ENCODE measurements at places on chromosomes 2 and 18.

- no peak for DNase-seq
These were observed 69.4 kb upstream of the SMAD7 start for GRCh38 chr18:49020129-49020528.

DNA sequence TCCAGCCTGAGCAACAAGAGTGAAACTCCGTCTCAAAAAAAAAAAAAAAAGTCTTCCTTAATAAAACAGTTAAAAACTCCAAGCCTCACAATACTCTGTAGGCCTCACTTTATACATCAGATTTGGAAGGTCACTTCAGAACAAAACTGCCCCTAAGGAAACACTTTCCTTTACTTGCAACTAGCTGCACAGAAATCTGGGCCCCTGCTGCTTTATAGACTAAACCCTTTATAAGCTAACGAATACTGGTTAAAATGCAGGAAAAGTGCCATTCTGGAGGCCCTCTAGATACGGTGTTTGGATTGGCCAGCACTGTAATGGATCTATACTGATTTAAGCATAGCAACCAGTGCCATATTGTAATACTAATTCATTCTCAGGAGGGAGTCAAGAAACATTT is 1.5 kb downstream of the ABHD1 start:
- DNase-seq: no peak

GRCh38 chr2:42908518-42909200 is 116.3 kb upstream of the HAAO start:
- no peak for DNase-seq

DNA sequence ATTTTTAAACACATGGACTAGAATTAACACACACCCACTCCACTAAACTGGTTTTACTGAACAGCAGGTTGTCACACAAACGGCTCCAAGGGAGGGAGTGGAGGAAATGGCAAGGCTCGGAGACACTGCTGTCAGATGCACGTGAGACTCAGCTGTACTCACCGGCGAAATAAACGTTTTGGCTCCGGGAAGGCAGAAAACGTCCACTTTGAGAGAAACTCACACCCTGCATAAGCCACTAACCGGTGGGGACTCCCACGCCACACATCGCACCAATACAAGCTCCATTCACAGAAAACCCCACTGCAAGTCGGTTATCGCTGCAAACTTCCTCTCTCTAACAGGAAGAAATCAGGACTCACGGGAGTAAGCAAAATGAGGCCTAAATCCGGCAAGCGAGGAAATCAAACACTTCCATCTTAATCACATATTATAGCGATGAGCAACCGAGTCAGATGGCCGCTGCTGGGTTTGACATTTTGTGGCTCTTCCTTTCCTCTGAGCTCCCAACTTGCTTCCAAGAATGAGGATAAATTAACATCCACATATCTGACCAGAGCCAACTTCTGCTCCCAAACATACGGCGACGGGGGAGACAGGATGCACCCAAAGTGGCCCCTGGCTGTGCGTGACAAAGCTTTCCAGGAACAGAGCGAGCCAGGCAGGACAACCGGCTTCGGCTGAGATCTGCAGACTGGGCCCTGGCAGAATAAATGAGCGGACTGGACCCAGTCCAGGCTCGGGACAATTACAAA is 63.5 kb downstream of the HDAC4 start:
- no peak for DNase-seq

- DNase-seq: no peak
These were observed 59.4 kb upstream of the SH3RF3 start for GRCh38 chr2:109069331-109070194.

DNA sequence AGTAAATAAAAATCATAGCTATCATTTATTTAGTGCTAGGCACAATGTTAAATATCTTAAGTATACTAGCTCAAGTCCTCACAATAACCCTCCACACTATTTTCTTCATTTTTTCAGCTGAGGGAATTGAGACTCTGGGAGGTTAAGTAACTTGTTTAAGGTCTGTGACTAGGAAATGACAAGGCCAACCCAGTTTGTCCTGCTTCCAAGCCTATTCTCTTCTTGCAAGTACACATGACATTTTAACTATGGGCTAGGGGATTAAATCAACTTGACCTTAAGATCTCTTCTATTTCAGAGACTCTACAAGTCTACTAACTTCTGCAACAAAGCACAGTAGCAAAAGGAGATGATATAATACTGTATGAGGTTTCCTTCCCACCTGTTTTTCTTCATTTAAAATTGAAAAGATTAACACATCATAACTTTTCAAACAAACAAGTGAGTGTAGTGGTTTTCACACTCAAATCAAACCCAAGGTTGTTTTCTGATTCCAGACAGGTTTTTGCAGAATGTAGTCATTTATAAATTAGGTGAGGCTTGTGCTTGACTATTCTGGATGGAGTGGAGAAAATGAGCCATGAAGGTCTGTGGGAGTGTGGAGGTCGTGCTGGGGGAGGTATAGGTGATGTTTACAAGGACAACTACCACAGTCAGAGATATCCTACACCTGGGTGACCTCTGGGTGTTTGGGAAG is 57.0 kb downstream of the CD28 start:
- no peak for DNase-seq

DNA sequence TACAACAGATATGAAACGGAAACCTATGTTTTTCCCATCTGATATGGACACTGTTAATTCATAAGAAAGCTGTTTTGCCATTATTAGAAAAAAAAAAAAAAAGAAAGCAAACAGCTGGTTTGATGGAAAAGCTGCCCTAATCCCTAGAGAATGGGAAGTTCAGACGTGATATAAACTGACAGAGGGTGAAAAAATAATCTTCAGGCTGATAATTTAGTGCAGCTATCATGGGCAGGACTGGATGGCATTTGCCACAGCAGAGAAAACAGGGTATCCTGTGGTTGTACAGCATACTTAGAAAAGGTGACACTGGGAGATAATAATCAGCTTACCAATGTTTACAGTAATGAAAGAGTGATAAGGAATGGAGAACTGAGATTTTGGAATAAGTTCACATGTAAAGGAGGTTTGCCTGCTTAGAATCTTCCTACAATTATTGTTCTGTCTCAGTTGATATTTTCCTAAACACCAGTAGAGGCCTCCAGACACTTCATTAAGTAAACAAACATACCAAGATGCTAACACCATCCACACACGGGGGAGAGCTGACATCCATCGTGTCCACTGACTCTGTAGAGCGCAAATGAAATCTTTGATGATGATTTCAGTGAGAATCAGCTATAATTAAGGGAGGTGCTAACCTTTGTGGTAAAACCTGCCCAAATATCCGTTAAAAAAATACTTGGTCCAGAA is 211.6 kb upstream of the MMADHC start:
- no peak for DNase-seq

DNA sequence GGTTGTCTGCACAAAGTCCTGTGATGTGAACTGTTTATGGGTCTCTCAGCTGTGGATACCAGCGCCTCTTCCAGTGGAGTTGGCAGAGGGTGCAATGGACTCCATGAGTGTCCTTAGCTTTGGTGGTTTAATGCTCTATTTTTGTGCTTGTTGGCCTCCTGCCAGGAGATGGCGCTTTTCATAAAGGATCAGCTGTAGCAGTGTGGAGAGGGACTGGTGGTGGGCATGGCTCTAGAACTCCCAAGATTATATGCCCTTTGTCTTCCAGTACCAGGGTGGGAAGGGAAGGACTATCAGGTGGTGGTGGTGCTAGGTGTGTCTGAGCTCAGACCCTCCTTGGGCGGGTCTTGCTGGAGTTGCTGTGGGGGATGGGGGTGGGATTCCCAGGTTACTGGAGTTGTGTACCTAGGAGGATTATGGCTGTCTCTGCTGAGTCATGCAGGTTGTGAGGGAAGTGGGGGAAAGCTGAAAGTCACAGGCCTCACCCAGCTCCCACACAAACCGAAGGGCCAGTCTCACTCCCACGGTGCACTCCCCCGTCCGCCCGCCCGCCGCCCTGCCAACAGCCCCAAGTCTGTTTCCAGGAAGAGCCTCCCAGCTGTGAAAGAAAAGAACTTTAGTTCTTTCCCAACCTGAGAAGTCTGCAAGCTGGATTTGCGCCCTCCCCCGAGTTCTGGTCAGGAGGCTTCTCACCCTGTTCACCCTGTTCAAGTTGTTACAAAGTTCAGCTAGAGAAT is 108.1 kb downstream of the MARCO start:
- DNase-seq: no peak

GRCh38 chr2:236882930-236883329 is 202.8 kb upstream of the COPS8 start:
- DNase-seq: no peak

DNA sequence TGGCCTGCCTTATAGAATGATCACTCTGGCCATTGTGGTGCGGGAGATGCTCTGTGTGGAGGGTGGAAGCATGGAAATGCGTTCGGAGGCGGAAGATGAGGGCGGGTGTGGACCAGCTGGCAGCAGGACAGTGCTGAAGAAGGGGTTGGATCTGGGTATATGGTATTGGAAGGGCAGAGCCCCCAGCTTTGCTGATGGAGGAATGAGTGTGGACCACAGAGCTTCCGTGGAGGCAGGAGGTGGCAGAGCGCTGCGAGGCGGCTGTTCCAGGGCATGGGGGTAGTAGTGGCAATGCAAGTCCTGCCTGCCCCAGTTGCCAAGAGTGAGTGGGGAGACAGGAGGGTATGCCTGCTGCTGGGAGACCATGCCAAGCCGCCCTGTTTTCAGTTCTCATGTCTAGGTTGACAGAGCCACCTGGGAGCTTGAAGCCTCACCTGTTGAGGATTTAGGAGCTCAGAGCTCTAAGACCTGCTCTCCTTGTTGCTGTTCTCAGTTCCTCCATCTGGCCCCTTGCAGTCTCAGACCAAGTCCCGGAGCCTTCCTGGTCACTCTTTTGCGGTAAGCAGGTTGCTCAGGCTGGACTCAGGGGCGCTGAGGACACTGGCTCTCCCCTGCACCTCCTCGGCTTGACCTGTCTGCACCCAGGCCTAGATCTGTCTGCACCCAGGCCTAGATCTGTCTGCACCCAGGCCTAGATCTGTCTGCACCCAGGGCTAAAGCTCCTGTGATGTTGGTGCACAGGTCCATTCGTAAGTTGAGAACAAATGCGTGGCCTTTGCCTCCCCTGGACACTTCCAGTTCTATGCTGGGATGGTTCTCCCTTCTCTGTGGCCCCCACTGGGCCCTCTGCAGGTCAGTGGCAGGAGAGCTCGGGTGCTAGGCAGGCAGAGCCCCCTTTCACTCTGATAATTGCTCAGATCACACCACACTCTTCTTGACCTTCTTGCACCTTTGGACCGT is 290.5 kb upstream of the HS6ST1 start:
- no peak for DNase-seq

GRCh38 chr2:51695531-51695930 is 663.6 kb upstream of the NRXN1 start:
- DNase-seq: no peak

GRCh38 chr18:23412351-23412964 is 40.6 kb upstream of the RIOK3 start:
- no peak for DNase-seq

DNA sequence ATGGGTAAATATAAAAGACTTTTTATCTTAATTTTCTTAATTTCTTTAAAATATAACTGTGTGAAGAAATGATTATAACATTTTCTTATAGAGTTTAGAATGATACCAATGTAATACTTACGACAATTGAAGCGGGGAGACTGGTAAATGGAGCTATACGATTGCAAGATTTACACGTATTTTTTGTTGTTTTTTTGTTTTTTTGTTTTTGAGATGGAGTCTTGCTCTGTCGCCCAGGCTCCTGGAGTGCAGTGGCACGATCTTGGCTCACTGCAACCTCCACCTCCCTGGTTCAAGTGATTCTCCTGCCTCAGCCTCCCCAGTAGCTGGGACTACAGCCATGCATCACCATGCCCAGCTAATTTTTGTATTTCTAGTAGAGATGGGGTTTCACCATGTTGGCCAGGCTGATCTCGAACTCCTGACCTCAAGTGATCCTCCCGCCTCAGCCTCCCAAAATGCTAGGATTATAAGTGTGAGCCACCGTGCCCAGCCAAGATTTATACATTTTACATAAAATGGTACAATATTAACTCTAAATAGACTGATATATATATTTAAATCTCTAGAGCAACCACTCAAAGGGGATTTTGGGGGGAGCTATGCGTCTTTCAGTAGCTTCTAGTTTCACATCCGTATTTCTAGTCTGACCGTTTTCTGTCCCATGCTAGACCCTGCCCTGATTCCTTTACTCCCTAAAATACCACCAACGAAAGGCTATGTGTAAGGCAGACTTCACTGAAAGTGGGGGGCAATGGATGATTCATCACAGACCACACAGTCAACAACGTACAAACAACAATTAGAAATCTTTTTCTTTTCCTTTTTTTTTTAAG is 28.2 kb upstream of the ATG16L1 start:
- no peak for DNase-seq

DNA sequence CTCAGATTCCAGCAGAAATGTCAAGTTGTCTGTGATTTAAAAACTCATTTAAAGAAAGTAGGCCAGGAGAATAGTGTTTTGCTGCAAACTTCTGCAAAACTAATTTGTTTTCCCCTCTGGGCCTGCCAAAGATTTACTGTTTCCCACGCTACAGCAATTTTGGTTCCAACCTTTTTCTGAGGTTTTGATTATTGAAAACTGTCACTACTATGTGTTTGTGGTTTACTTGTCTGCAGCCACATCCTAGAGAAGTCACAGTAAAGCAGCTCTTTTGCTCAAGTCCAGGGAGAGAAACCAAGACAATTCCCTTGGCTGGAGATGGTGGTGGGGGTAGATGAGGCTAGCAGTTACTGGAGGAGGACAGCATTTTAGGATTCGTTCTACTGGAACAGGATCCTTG is 12.8 kb downstream of the IL1R2 start:
- no peak for DNase-seq

DNA sequence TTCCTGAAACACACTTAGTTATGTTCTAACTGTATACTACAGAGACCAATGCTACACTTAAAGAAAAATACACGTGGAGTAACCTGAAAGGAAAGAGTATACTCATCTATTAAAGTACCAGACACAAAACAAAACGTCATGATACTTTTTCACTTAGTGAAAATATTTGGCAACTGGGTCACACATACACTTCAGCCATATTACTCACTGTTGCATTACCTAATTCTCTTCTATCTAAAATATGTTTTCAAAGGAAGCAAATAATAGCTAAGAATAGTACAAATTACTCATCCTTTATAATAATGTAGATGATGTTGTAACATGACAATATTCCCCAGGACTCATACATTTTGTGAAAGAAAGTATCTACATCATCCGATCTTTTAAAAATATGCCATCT is 76.5 kb upstream of the EPB41L3 start:
- no peak for DNase-seq

GRCh38 chr18:78981394-78981831 is 1.8 kb downstream of the SALL3 start:
- no peak for DNase-seq

- DNase-seq: no peak
These were observed 1.1 kb downstream of the HPCAL1 start for GRCh38 chr2:10303694-10304378.

DNA sequence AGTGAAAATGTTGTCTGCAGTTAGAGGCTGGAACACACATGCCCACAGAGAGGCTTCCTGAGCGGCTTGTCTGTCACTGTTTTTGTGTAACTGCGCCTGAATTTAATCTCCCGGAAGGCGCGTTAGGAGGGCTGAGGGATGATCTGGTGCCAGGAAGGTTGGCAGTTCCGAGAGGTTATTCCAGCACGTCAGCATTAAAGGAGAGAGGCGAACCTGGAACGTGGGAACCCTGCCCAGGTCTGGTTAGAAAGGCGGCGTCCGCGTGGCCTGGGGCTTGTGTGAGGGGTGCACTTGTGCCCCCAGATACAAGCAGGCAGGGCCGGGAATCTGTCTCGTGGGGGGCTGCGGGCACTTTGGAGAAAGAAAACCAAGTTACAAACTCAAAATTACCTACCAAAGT is 75.3 kb downstream of the NFATC1 start:
- DNase-seq: no peak

- no peak for DNase-seq
These were observed 18.7 kb upstream of the MTCL1 start for GRCh38 chr18:8686611-8687010.
